ENCODE measurements at places on chromosomes 5 and 9.

GRCh38 chr9:21974722-21975409, 19.3 kb downstream of the CDKN2A start:
- DNase-seq: no peak
- H3K4me1 ChIP-seq: peaks cover 13% of the 10 kb centered on the region
- H3K27ac ChIP-seq: no peak overlapping the region
- H3K4me3 ChIP-seq: peak overlapping the region; percentile 35
- peaks cover 4% of the 10 kb centered on the region for H3K27me3 ChIP-seq

GRCh38 chr9:116693233-116693731, 6.2 kb downstream of the TRIM32 start:
- no peak for DNase-seq
- no peak overlapping the region for H3K4me3 ChIP-seq
- peaks cover 59% of the 10 kb centered on the region for H3K4me1 ChIP-seq
- H3K27ac ChIP-seq: no peak overlapping the region

DNA sequence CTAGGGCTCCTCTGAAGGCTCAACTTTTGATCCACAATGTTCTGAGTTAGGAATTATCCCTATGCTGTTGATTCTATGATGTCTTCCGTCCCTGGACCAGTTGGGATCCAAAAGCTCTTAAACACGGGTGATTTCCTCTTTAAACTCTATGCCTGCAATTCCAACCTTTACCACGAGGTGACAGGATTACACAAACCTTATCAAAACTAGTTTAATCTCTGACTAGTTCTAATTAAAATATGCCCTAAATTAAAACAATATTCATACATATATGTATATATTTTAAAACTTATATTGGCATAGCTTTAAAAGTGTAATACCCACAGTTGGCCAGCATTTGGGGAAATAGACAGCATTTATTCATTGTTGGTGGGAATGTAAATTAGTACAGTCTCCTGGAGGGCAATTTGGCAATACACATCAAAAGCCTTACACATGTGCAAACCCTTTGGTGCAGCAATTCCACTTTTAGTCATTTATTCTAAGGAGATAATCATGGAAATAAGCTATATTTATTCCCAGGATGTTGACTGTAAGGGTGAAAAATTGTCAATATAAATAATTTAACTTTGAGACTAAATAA, 51.6 kb upstream of the PHYKPL start:
- H3K27me3 ChIP-seq: peaks cover 26% of the 10 kb centered on the region
- no peaks in the 10 kb centered on the region for H3K4me1 ChIP-seq
- no peak for DNase-seq
- no peaks in the 10 kb centered on the region for H3K36me3 ChIP-seq

GRCh38 chr5:111563031-111563822, 50.9 kb upstream of the STARD4 start:
- no peak overlapping the region for H3K4me3 ChIP-seq
- DNase-seq: no peak
- no peaks in the 10 kb centered on the region for H3K36me3 ChIP-seq
- no peaks in the 10 kb centered on the region for H3K4me1 ChIP-seq
- no peaks in the 10 kb centered on the region for H3K27me3 ChIP-seq
- no peak overlapping the region for H3K27ac ChIP-seq

- no peak for DNase-seq
- no peak overlapping the region for H3K27ac ChIP-seq
- no peaks in the 10 kb centered on the region for H3K36me3 ChIP-seq
- H3K4me1 ChIP-seq: no peaks in the 10 kb centered on the region
- no peaks in the 10 kb centered on the region for H3K27me3 ChIP-seq
These were observed 586.1 kb upstream of the CDH6 start for GRCh38 chr5:30607301-30607894.

DNA sequence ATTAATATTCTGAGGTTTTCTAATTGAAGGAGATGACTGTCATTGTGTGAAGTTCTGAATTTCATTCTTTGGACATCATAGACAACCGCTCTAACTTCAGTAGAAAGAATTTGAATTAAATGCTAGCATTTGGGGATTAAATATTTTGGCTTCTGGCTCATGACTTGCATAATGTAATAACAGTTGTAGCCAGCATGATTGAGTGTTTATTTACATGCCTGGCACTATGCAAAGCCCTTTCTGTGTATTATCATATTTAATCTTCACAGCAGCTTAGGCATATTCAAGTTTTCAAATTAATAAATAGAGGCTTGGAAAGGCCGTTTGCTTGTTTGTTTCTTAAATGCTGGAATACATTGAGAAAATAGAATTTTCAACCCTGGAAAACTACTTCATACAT, 19.6 kb upstream of the HTR1A start:
- no peak for DNase-seq
- H3K27me3 ChIP-seq: no peaks in the 10 kb centered on the region
- no peaks in the 10 kb centered on the region for H3K4me1 ChIP-seq
- no peak overlapping the region for H3K4me3 ChIP-seq
- no peak overlapping the region for H3K27ac ChIP-seq

GRCh38 chr9:120235081-120235480, 344.9 kb downstream of the CDK5RAP2 start:
- DNase-seq: no peak
- H3K4me3 ChIP-seq: no peak overlapping the region
- H3K27ac ChIP-seq: no peak overlapping the region
- no peaks in the 10 kb centered on the region for H3K36me3 ChIP-seq
- H3K4me1 ChIP-seq: no peaks in the 10 kb centered on the region
- no peaks in the 10 kb centered on the region for H3K27me3 ChIP-seq

- DNase-seq: no peak
- no peak overlapping the region for H3K4me3 ChIP-seq
- H3K4me1 ChIP-seq: no peaks in the 10 kb centered on the region
- no peak overlapping the region for H3K27ac ChIP-seq
- no peaks in the 10 kb centered on the region for H3K36me3 ChIP-seq
- no peaks in the 10 kb centered on the region for H3K27me3 ChIP-seq
These were observed 23.6 kb downstream of the TNPO1 start for GRCh38 chr5:72840041-72840440.

- no peak overlapping the region for H3K4me3 ChIP-seq
- no peak for DNase-seq
- H3K36me3 ChIP-seq: peaks cover 14% of the 10 kb centered on the region
- no peaks in the 10 kb centered on the region for H3K27me3 ChIP-seq
- H3K4me1 ChIP-seq: peaks cover 12% of the 10 kb centered on the region
These were observed 26.2 kb downstream of the CEMIP2 start for GRCh38 chr9:71741926-71742648.

GRCh38 chr5:172052450-172053236, 46.2 kb upstream of the FBXW11 start:
- no peak overlapping the region for H3K4me3 ChIP-seq
- peak overlapping the region; percentile 29 for H3K27ac ChIP-seq
- no peaks in the 10 kb centered on the region for H3K4me1 ChIP-seq
- no peaks in the 10 kb centered on the region for H3K27me3 ChIP-seq

DNA sequence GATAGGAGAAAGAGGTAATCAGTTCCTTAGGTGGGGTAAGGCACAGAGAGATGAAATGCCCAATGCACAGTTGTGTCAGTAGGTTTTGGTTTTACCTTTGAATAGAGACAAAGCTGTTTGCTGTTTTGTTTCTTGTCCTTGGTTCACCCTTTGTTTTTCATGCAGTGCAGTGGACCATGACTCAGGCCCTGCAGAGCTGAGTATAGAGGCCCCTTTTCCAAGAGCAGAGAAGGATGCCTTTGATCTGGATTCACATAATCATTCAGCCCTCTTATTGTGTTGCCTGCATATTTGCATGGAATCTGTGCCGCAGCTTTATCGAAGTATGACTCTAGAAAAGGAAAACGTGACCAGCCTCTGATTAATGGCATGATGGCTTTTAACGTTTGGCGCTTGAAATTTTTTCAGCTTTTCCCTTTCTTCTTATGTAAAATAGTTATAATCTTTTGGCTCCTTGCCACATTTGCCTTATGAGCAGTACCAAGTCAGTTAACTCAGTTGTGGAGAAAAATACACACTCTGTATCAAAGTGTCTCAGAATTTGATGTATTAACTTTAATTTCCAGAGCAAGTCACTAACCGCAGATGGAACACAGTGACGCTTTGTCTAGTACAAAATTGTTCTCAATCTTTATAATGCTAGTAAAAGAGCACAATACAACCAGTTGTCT, 197.6 kb downstream of the KDM4C start:
- no peaks in the 10 kb centered on the region for H3K4me1 ChIP-seq
- no peak for DNase-seq
- H3K27ac ChIP-seq: no peak overlapping the region
- no peaks in the 10 kb centered on the region for H3K27me3 ChIP-seq
- no peak overlapping the region for H3K4me3 ChIP-seq

- H3K4me3 ChIP-seq: no peak overlapping the region
- no peaks in the 10 kb centered on the region for H3K27me3 ChIP-seq
- DNase-seq: no peak
- H3K4me1 ChIP-seq: peaks cover 9% of the 10 kb centered on the region
- no peak overlapping the region for H3K27ac ChIP-seq
- no peaks in the 10 kb centered on the region for H3K36me3 ChIP-seq
These were observed 16.5 kb downstream of the KIAA1958 start for GRCh38 chr9:112503170-112503569.

- peak; percentile 43 for DNase-seq
- peaks cover 3% of the 10 kb centered on the region for H3K4me1 ChIP-seq
- peak overlapping the region; percentile 63 for H3K4me3 ChIP-seq
- H3K27me3 ChIP-seq: no peaks in the 10 kb centered on the region
- H3K36me3 ChIP-seq: no peaks in the 10 kb centered on the region
- H3K27ac ChIP-seq: peak overlapping the region; percentile 65
These were observed 9.9 kb downstream of the ZBED3 start for GRCh38 chr5:77076961-77077828.

GRCh38 chr9:130983359-130983670, 25.7 kb upstream of the LAMC3 start:
- DNase-seq: no peak
- H3K27me3 ChIP-seq: no peaks in the 10 kb centered on the region
- no peak overlapping the region for H3K27ac ChIP-seq
- H3K4me1 ChIP-seq: no peaks in the 10 kb centered on the region
- H3K36me3 ChIP-seq: no peaks in the 10 kb centered on the region
- no peak overlapping the region for H3K4me3 ChIP-seq

DNA sequence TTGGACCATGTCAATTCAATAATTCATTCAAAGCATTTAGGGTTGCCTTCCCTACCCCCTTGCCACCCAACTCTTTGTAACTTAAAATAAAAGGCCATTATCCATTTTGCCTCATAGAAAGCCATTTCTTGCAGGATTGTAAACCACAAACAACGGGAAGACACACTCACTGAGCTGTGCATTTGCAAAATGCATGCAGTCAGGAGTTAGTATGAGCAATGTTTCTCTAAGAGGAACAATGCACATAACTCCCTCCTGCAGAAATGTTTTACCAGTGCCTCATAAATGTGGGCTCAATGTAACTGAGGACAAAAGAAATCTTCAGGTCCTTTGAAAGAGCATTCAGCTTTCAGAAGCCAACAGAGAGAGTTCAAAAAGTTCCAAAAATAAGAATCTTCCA, 98.5 kb upstream of the ABCA1 start:
- H3K36me3 ChIP-seq: no peaks in the 10 kb centered on the region
- no peaks in the 10 kb centered on the region for H3K4me1 ChIP-seq
- no peak overlapping the region for H3K27ac ChIP-seq

GRCh38 chr9:107299437-107299836, 16.4 kb downstream of the RAD23B start:
- no peak overlapping the region for H3K4me3 ChIP-seq
- DNase-seq: no peak
- H3K4me1 ChIP-seq: peaks cover 58% of the 10 kb centered on the region
- H3K36me3 ChIP-seq: no peaks in the 10 kb centered on the region

DNA sequence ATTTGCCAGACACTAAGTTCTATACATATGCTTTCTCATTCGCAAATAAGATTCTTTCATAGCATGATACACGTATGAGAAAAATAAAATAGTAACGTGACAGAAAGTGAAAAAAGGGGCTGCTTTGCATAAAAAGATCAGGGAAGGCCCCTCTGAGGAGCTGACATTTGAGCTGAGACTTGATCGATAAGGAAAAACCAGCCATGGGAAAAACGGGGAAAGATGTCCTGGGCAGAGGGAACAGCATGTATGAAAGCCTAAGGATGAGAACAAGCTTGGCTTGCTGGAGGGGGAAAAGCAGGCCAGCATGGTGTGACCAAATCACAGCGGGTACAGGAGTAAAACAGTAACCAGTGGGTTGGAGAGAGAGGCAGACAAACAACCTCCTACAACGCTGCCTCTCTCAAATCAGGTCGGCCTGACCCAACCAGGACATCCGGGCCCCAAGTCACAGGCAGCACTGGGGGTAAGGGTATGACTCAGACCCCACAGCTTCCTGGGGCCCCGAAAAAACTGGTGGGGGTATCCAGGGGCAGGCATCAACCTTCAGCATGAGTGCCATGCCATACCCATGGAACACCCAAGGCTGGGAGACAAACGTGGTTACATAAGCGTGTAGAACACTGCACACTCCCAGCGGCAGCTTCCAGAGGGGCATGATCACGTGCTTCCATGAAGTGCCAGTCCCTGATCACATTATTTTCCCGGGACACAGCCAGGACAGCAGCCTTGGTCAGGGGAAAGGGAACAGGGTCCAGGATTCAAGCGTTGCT, 2.2 kb downstream of the TNIP1 start:
- peaks cover 59% of the 10 kb centered on the region for H3K4me1 ChIP-seq
- no peaks in the 10 kb centered on the region for H3K27me3 ChIP-seq
- no peak overlapping the region for H3K4me3 ChIP-seq
- DNase-seq: no peak

DNA sequence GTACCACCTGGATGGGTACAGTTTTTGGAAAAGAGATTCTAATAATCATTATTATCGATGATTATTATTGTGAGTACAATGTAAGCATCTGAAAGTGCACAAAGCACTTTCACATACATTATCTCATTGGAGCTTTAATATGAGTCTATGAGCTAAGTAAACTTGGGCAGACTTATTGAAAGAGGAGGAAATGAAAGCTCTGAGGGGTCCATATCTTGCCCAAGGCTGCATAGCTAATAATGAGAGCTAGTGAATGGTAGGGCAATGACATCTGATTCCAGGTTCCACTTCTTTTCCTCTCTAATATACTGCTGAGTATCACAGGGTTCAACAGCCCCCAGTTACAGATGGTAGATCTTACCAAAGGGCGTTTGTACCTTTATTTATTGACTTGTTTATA, 26.1 kb downstream of the TIMD4 start:
- DNase-seq: no peak
- no peaks in the 10 kb centered on the region for H3K4me1 ChIP-seq
- H3K36me3 ChIP-seq: no peaks in the 10 kb centered on the region
- no peak overlapping the region for H3K4me3 ChIP-seq

DNA sequence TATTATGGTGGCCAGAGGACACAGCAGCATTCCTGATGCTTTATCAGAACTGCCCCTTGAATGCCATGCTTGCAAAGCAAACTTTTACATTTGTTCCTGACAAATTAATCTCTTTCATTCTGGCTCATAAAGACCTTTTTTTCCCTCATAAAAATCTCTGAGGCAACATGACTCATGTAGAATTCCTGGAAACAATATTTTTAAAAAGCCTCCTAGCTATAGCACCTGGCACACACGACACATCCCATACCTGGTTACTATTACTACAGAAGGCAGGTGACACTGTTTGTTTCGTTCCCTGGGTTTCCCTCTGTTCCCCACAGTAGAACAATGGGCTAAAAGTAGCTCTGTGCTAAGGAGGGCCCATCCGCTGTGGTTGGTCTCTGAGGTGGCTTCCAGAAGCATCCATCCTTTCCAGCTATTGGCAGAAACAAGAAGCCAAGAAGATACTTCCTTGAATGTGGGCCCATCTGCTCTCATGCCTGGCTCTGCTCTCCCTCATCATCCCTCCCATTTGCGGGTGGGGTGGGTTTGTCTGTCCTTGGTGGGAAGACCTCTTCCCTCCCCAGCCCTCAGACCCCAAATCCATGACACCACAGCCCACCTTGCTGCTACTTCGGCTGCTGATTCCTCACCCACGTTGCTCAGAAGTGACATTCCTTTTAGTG, 59.1 kb downstream of the GALNT12 start:
- H3K4me1 ChIP-seq: peaks cover 29% of the 10 kb centered on the region
- peak overlapping the region; percentile 62 for H3K27ac ChIP-seq
- no peaks in the 10 kb centered on the region for H3K27me3 ChIP-seq
- no peak overlapping the region for H3K4me3 ChIP-seq
- no peaks in the 10 kb centered on the region for H3K36me3 ChIP-seq
- no peak for DNase-seq
